ENCODE measurements at places on chromosomes 6 and 20.
A peak's percentile ranks its signal among the peaks of the same experiment; 100 is the strongest.

DNA sequence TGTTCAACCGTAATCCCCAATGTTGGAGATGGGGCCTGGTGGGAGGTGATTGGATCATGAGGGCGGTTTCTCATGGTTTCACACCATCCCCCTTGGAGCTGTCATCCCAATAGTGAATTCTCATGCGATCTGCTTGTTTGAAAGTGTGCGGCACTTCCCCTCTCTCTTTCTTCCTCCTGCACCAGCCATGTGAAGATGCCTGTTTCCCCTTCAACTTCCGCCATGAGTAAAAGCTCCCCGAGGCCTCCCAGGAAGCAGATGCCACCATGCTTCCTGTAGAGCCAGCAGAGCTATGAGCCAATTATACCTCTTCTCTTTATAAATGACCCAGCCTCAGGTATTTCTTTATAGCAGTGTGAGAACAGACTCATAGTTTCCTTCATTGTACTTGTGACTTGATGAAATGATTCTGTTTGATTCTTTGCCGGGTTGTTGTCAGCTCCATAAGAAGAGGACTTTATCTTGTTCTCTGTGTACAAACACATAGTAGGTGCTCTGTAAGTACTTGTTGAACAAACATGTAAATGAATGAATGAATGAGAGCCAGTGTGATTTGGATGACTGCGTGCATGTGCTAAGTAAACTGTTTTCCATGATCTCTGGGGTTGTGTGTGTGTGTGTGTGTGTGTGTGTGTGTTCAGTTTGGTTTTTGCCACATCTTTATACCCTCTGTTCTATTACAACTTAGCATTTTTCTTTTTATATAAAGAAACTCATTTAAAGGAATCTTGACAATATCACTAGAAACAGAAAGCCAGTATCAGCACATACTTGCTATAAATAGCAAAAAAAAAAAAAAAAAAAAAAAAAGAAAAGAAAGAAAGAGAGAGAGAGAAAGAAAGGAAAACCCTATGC lies 22.5 kb upstream of the PTGIS start:
- DNase-seq: no peak

DNA sequence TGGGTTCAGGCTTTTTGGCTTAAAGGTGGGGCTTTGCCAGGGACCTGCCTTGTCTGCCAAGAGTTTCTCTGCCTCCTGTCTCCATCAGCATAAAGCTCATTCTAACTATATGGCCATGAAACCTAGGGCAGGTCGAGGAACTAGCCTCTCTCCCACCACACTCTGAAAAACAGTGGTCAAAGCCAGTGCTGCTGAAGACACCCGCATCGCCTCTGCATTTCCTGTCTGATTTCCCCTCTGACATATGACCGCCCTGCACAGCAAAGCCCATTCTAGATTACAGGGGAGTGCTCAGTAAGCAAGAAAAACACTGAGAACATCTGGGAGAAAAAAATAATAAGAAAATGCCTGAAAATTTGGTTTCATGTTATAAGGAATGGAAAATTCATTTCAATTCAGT lies 573.6 kb downstream of the PRKN start:
- no peak for DNase-seq

- DNase-seq: no peak
Measured at GRCh38 chr6:36399970-36400369, 12.5 kb upstream of the ETV7 start.

- no peak for DNase-seq
Measured at GRCh38 chr6:44503471-44503870, 116.0 kb downstream of the CDC5L start.

DNA sequence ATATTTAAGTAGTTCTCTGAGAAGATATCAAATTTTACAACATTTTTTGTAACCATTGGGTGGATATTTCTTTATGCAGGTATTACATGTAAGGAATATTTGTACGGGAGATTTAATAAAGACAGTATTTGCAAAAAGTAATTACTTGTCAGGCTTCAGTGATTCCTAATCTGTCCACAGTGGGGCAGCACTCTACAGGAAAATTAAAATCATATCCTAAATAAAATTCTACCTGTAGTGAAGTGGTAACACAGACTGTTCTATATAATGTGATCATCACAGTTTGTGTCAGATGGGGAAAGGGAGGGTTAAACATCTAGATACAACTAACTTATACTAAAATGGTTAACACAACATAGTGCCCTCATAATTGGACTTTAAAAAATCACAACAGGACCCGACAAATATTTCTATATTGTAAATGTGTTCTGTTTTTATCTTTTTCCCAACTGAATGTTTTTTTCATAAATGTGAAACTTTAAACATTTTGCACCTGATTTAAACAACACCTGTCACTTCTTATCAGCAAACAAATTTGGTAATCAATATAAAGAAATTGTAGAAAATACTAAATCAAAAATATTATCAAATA lies 145.6 kb upstream of the MANEA start:
- peak; percentile 29 for DNase-seq

GRCh38 chr6:117205876-117206275 lies 59.5 kb upstream of the VGLL2 start:
- no peak for DNase-seq

DNA sequence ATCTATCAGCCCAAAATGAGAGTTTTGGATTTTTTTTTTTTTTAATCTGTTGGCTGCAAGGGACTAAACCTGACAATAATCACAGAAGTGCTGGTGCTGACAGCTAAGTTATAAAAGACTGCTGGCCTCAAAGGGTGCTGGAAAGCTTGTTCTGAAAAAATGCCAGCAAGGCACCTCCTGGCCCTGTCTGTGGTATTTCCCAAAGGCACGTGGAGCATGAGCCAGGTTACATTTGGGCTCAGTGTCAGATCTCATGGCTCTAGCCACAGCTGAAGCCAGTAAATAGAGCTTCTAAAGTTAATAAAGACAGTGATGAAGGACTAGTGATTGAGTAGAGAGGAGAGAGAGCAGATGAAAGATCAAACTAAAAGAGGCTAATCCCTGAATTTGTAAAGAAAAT lies 178.9 kb downstream of the FUT9 start:
- DNase-seq: no peak

DNA sequence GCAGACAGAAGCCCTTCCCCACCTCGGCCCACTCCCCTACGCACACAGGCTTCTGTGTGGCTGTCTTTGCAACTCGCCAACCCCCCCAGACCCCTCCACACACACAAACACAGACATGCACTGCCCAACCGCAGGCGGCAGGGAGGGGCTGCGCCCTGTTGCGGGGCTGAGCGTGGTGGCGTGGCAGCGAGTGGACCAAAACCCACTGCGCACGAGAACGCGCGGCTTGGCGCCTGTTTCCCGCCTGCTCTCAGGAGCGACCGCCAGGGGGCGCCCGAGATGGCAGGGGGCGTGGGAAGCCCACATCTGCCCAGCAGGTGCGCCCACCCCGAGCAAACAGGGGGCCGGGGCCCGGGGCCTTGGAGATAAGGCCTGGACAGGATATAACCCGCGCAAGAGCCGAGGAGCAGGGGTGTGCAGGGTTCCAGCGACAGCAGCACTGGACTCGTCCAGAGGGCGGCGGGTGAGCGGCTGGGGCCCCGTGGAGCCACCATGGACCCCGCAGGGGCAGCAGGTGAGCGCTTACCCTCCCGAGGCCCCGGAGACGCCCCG lies at the start of gene RBPJL:
RBPJL (plus strand) TSS at position 410 of the 552 bp plus-strand sequence; CDS start at position 493, 83 bp downstream.
- DNase-seq: no peak

DNA sequence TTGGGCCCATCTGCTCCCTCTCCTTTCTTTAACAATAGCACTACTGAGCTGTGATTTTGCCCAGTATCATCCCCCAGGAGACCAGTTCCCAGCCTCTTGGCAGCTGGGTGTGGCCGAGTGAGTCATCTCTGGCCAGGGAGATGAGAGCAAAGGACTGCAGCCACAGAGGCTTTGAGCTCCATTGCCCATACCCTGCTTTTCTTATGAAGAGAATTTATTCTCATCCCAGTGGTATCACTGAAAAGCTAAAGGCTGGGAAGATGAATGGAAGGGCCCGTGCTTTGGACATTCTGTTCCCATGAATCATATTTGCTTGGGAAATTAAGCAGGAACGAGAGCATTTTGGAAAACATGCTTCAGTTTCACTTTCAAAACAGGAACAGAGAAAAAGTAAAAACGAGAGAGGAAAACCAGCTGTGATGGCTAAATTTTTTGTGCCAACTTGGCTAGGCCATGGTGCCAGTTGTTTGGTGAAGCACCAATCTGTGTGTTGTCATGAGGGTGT lies 14.9 kb downstream of the CST3 start:
- no peak for DNase-seq

GRCh38 chr20:14902432-14903089 lies 565.1 kb upstream of the FLRT3 start:
- no peak for DNase-seq

- DNase-seq: no peak
Measured at GRCh38 chr6:17910189-17910588, 77.2 kb downstream of the KIF13A start.

GRCh38 chr6:7439228-7439627 lies 49.6 kb downstream of the RIOK1 start:
- no peak for DNase-seq

- no peak for DNase-seq
Measured at GRCh38 chr6:83917001-83917400, 57.5 kb downstream of the CYB5R4 start.

- DNase-seq: no peak
Measured at GRCh38 chr6:124927806-124928205, 34.4 kb upstream of the RNF217 start.

GRCh38 chr6:50804283-50804682 lies 14.4 kb upstream of the TFAP2B start:
- DNase-seq: no peak

- DNase-seq: no peak
Measured at GRCh38 chr6:130500693-130501092, 134.9 kb downstream of the TMEM200A start.

DNA sequence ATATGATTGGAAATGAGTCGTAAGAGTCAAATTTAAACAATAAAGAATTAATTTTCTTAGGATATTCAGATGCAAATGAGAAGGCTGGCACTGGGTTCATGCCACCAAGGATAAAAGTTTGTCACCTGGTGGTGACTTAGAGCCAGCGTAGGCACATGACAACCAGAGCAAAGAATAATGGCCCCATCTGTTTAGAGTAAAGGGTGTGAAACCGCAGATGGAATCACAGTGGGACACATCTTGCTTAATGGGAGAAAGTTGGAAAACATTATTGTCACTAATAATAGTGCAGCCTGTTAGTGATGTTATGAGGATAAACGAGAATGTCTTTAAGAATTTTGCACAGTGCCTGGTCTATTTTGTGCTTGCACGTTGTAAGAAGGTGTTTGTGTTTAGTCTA lies 727.8 kb downstream of the QKI start:
- no peak for DNase-seq

DNA sequence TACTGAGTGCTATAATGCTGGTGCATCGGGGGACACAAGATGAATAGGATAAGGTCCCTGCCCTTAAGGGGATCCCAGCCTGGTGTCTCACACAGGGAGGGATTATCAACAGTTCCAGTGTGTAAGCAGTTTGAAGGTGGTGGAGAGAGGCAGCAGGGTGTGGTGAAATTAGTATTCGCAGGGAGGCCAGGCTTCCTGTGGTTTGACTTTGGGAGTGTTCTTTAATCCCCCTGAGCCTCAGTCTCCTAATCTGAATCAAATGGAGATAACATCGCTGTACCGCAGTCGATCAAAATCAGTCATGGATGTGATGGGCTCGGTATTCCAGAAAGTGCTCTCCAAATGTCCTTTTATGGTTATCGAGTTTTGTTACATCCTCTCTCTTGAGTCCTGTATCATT lies 288.1 kb upstream of the SUPT3H start:
- DNase-seq: no peak

- DNase-seq: peak; percentile 88
Measured at GRCh38 chr6:166490671-166491500, 95.6 kb downstream of the RAMACL start.

GRCh38 chr6:85747666-85748065 lies 105.0 kb upstream of the SYNCRIP start:
- no peak for DNase-seq

DNA sequence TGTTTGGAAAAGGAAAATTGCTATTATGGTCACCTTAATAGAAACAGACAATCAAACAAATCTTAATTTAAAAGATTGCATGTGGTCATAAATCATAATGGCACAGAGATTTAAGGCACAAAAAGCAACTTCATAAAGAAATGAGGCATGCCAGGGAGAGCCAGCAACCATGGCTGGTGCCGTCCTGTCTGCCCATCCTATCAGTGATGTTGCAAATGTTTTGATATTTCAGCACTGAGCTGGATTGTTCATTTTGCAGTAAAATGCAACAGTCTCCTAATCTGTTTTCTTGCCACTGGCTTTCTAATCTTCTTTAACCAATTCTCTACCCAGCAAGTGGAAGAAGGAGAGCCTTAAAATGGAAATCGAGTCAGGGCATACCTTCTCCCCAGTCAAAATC lies 249.8 kb downstream of the SAMD5 start:
- DNase-seq: no peak

- no peak for DNase-seq
Measured at GRCh38 chr6:130223508-130223907, 757 bp upstream of the SAMD3 start.

DNA sequence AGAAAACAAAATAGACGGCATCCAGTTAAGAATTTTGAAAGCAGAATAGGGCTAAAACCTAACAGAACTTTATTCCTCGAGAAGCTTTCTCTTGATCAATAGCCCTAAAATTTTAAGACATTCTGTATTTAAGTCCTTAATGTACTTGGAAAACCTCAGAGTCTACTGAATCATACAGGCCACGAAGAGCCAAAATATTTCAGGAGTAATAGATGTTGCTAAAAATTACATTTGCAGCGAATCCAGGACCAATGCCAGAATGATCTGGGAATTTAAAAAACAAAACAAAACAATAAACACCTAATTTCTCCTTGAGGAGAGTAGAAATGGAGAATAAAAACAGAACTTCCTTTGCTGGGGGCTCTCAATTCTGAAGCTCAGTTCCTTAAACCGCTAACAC lies 23.3 kb downstream of the ATXN1 start:
- no peak for DNase-seq

GRCh38 chr6:52305948-52306767 lies 21.6 kb upstream of the MCM3 start:
- no peak for DNase-seq

GRCh38 chr6:166751051-166751595 lies 124.1 kb upstream of the RPS6KA2 start:
- no peak for DNase-seq

DNA sequence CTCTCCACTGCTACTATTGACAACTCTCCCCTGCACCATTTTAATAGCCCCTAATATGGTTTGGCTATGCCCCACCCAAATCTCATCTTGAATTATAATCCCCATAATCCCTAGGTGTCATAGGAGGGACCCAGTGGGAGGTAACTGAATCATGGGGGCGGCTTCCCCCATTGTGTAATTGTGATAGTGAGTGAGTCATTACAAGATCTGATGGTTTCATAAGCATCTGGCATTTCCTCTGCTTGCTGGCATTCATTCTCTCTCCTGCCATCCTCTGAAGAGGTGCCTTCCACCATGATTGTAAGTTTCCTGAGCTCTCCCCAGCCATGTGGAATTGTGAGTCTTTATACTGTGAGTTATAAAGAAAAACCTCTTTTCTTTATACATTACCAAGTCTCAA lies 74.1 kb upstream of the TCF21 start:
- no peak for DNase-seq
